ENCODE measurements at places on chromosomes 12 and 14. TPM values are rescaled to one million over a fixed set of nuclear protein-coding genes. Genes with fewer than 3 reads are reported as not detected.

DNA sequence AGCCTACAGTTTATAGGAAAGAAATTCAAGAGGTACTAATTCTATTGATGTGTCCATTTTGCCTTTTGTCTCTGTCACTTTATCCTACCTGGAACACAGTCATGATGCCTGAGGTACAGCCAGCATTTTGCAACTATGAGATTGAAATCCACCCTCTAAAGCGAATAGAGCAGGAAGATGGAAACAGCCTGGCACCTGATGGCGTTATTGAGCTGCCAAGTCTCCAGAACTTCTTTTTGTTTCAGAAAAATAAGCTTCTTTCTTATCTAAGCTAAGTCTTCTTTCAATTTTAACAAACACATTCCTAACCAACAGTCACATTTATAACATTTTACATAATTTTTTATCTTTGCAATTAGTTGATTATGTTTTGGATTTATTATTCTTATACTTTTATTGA is 182.1 kb downstream of the PAWR start:
- no peak overlapping the region for H3K4me3 ChIP-seq
- H3K4me1 ChIP-seq, result no peaks in the 10 kb centered on the region
- H3K27ac ChIP-seq, result no peak overlapping the region
- no peaks in the 10 kb centered on the region for H3K36me3 ChIP-seq
- H3K27me3 ChIP-seq, result no peaks in the 10 kb centered on the region
- DNase-seq, result no peak

GRCh38 chr12:111993292-111994150 is 19.4 kb downstream of the TMEM116 start:
- no peaks in the 10 kb centered on the region for H3K27me3 ChIP-seq
- H3K4me1 ChIP-seq, result peaks cover 4% of the 10 kb centered on the region
- H3K27ac ChIP-seq, result no peak overlapping the region
- H3K4me3 ChIP-seq, result no peak overlapping the region
- no peaks in the 10 kb centered on the region for H3K36me3 ChIP-seq

GRCh38 chr12:69569236-69569635 is 16.0 kb upstream of the CCT2 start:
- H3K27ac ChIP-seq, result no peak overlapping the region
- H3K27me3 ChIP-seq, result no peaks in the 10 kb centered on the region
- DNase-seq, result no peak
- peaks cover 24% of the 10 kb centered on the region for H3K36me3 ChIP-seq

DNA sequence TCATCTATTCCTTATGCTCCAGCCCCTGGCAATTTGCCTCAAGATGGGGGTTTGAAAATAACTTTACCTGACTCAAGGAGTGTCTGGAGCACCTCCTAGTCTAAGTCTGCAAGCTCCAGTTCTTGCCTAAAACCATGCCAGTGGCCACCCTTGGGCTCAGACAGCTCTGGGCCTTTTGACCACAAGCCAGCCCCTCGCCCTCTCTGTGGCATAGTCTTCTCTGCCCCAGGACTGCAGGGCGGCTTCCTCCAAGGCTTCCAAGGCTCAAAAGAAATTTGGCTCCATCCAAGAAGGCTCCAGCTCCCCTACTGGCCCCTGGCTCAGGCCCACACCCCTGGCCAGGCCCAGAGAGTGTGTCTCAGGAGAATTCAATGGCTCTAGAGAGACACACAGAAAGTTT is 14.8 kb downstream of the ACVRL1 start:
- peak overlapping the region; percentile 72 for H3K27ac ChIP-seq
- peaks cover 38% of the 10 kb centered on the region for H3K4me1 ChIP-seq
- no peaks in the 10 kb centered on the region for H3K36me3 ChIP-seq
- DNase-seq, result no peak

DNA sequence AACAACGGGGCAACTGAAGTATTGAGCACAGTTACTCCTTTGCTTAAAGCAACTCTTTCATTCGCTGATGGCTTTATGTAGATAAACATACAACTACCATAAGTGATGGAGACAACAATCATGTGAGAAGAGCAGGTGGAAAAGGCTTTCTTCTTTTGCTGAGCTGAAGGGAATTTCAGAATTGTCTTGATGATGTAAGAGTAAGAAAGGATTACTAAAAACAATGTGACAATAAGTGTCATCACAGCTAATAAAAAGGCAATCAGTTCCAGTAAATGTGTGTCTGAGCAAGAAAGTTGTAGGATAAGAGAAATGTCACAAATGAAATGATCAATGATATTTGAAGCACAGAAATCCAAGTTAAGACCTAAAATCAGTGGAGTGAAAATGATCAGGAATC is 647 bp downstream of the OR6C70 start:
- no peak overlapping the region for H3K27ac ChIP-seq
- H3K36me3 ChIP-seq, result no peaks in the 10 kb centered on the region
- no peak for DNase-seq
- H3K4me1 ChIP-seq, result no peaks in the 10 kb centered on the region

GRCh38 chr12:14216405-14217294 is 148.8 kb upstream of the ATF7IP start:
- H3K27me3 ChIP-seq, result no peaks in the 10 kb centered on the region
- H3K4me1 ChIP-seq, result peaks cover 3% of the 10 kb centered on the region
- no peak overlapping the region for H3K27ac ChIP-seq

DNA sequence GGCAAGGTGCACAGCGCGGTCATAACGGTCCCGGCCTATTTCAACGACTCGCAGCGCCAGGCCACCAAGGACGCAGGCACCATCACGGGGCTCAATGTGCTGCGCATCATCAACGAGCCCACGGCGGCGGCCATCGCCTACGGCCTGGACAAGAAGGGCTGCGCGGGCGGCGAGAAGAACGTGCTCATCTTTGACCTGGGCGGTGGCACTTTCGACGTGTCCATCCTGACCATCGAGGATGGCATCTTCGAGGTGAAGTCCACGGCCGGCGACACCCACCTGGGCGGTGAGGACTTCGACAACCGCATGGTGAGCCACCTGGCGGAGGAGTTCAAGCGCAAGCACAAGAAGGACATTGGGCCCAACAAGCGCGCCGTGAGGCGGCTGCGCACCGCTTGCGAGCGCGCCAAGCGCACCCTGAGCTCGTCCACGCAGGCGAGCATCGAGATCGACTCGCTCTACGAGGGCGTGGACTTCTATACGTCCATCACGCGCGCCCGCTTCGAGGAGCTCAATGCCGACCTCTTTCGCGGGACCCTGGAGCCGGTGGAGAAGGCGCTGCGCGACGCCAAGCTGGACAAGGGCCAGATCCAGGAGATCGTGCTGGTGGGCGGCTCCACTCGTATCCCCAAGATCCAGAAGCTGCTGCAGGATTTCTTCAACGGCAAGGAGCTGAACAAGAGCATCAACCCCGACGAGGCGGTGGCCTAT is 875 bp downstream of the HSPA2 start:
- H3K4me3 ChIP-seq, result peak overlapping the region; percentile 12
- peak; percentile 36 for DNase-seq
- H3K27me3 ChIP-seq, result no peaks in the 10 kb centered on the region

GRCh38 chr12:100982511-100983183 is 188.1 kb downstream of the ANO4 start:
- H3K4me1 ChIP-seq, result no peaks in the 10 kb centered on the region
- DNase-seq, result no peak
- no peaks in the 10 kb centered on the region for H3K27me3 ChIP-seq
- no peaks in the 10 kb centered on the region for H3K36me3 ChIP-seq

- DNase-seq, result no peak
- H3K27ac ChIP-seq, result no peak overlapping the region
- peaks cover 10% of the 10 kb centered on the region for H3K4me1 ChIP-seq
- H3K27me3 ChIP-seq, result no peaks in the 10 kb centered on the region
Observed at GRCh38 chr12:94099632-94100031, 48.7 kb upstream of the PLXNC1 start.

DNA sequence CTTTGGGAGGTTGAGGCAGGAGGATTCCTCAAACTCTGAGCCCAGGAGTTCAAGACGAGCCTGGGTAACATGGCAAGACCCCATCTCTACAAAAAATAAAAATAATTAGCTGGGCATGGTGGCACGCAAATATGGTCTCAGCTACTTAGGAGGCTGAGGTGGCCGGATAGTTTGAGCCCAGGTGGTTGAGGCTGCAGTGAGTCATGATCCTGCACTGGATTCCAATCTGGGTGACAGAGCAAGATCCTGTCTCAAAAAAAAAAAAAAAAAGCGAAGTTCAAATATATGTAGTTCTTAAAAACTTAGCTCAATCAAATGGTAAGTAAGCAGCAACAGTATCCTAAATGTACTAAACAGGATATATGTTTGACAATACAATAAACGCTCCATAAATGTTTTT is 85.5 kb upstream of the SSTR1 start:
- H3K27me3 ChIP-seq, result no peaks in the 10 kb centered on the region
- no peak overlapping the region for H3K4me3 ChIP-seq
- no peak overlapping the region for H3K27ac ChIP-seq
- no peaks in the 10 kb centered on the region for H3K36me3 ChIP-seq
- no peak for DNase-seq

GRCh38 chr14:91902336-91902735 is 35.0 kb upstream of the TC2N start:
- no peak overlapping the region for H3K4me3 ChIP-seq
- H3K4me1 ChIP-seq, result peaks cover 35% of the 10 kb centered on the region
- H3K27ac ChIP-seq, result no peak overlapping the region
- no peaks in the 10 kb centered on the region for H3K36me3 ChIP-seq
- no peaks in the 10 kb centered on the region for H3K27me3 ChIP-seq
- no peak for DNase-seq

GRCh38 chr12:7035463-7035862 is 17.2 kb upstream of the LPCAT3 start:
- H3K4me3 ChIP-seq, result no peak overlapping the region
- H3K36me3 ChIP-seq, result no peaks in the 10 kb centered on the region
- no peak for DNase-seq

- no peak for DNase-seq
- H3K4me3 ChIP-seq, result no peak overlapping the region
- no peaks in the 10 kb centered on the region for H3K36me3 ChIP-seq
- H3K27me3 ChIP-seq, result no peaks in the 10 kb centered on the region
Observed at GRCh38 chr12:42450248-42450647, 124.3 kb downstream of the PPHLN1 start.

DNA sequence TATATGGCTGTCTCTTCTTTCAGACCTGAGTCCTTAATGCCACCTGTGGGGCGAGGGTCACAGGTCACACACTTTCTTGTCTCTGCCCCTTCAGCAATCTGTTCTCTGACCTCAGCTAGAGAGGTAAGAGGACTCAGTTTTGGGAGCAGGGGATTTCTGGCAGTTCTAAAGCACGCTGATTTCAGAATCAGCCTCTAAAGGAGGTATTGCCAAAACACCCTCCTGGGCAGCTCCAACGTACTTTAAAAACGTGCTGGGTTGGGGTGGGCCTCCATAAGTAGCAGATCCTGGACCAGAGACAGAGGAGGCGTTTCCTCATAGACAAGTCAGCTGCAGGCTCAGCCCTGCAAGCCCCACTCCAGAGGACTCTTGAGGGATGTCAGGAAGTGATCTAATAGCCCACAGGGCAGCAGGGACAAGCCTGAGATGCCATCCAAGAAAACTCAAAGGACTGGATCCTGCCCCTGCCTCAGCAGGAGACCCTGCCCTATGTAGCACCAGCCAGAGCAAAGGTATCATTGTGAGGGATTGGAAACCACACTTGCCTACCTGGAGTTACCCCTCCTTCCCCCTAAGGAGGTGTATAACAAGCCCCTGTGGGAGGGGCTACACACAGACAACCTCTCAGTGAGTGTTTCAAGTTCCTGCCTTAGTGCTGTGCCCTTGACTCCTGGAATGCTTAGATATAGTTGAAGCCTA is 8.5 kb downstream of the CTDSP2 start:
- no peaks in the 10 kb centered on the region for H3K36me3 ChIP-seq
- peaks cover 43% of the 10 kb centered on the region for H3K4me1 ChIP-seq
- H3K4me3 ChIP-seq, result no peak overlapping the region
- no peaks in the 10 kb centered on the region for H3K27me3 ChIP-seq
- no peak for DNase-seq

Gene DMAC2L
- polyA plus RNA-seq, result 17.2 TPM

Gene SDR9C7
- polyA plus RNA-seq, result not detected

Gene DPF3
- 1.8 TPM for polyA plus RNA-seq

Gene BDKRB1
- not detected for polyA plus RNA-seq

Gene AKAP6
- polyA plus RNA-seq, result 1.7 TPM

Gene KRT77
- not detected for polyA plus RNA-seq

Gene MYF5
- not detected for polyA plus RNA-seq

Gene PPP1R36
- 0.08 TPM for polyA plus RNA-seq

Gene PZP
- 2.9 TPM for polyA plus RNA-seq

Gene SLC10A1
- polyA plus RNA-seq, result 52.2 TPM

Gene PPP1R1A
- 75.2 TPM for polyA plus RNA-seq

Gene TAS2R42
- not detected for polyA plus RNA-seq

Gene DBX2
- not detected for polyA plus RNA-seq

Gene ACVR1B
- 16.5 TPM for polyA plus RNA-seq

Gene SDR39U1
- polyA plus RNA-seq, result 50.4 TPM

Gene KRT80
- polyA plus RNA-seq, result 0.12 TPM

Gene RFLNA
- polyA plus RNA-seq, result not detected

Gene M6PR
- 38.7 TPM for polyA plus RNA-seq

Gene RNFT2
- 0.22 TPM for polyA plus RNA-seq

Gene ULK1
- 12.5 TPM for polyA plus RNA-seq

All from liver (tissue), 10 donors.